Astrocyte (in vitro differentiated cells and primary cell): ENCODE measurements at places on chromosomes 3 and 15.

DNA sequence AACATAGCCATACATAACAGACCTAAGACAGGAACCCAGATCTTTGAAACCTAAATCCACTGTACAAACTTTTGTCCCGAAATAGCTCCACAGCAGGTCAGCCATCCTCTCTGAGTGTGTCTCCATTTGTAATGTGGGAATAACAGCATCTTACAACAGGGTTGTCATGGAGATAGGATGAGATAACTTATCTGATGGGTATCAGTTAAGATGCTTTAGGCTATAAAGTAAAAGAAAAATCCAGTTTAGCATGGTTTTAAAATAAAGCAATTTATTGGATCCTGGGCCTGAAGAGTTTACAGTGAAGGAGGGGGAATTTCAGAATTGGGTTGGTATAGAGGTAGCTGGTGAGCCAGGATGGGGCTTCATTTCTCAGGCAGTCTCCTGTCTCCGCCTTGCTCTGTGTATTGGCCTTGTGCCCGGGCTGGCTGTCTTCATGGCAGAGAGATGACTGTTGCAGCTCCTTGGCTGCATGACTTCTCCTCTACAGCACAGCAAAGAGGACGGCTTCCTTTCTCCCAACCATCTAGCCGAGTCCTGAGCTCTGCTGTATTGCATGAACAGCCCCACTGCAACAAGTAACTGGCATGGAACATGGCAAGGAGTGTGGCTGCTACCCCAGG lies 131.9 kb upstream of the PROK2 start:
- DNase-seq: peak; percentile 10

GRCh38 chr3:197298945-197299854 lies 788 bp upstream of the DLG1 start:
- no peak for DNase-seq

GRCh38 chr3:195616681-195617080 lies 32.9 kb upstream of the APOD start:
- DNase-seq: no peak

DNA sequence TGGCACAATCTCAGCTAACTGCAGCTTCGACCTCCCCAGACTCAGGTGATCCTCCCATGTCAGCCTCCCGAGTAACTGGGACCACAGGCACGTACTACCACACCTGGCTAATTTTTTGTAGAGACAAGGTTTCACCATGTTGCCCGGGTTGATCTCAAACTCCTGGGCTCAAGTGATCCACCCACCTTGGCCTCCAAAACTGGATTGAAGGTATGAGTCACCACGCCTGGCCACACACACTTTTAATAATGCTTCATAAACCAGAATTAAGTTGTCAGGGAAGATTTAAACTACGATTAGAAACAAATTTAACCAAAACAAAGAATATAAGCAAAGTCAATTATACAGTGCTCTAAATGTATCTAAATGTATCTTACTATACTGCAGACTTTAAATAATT lies 87.5 kb downstream of the LRRFIP2 start:
- DNase-seq: no peak
